D341Med (cell line): ENCODE measurements at places on chromosomes 11 and 22.

- DNase-seq, result no peak
Observed at GRCh38 chr11:7538031-7538430, 24.2 kb downstream of the PPFIBP2 start.

DNA sequence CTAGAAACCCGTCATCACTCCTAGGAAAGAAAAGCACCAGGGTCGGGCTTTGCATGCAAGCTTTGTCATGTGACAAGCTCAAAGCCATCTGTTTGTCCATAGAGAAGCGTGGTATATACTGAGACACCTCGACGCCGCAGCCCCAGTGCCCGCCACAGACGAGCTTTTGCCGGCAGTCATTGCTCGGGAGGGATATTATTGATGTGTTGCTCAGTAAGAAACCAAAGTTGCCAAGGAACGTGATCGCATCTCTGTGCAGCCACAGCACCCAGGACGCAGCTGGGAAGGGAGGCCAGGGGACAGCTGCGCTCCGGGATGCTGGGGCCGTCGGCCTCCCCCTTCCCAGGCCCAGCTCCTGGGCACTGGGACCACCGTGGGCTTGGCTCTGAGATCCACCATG is 89.5 kb upstream of the KCNQ1OT1 start:
- no peak for DNase-seq

DNA sequence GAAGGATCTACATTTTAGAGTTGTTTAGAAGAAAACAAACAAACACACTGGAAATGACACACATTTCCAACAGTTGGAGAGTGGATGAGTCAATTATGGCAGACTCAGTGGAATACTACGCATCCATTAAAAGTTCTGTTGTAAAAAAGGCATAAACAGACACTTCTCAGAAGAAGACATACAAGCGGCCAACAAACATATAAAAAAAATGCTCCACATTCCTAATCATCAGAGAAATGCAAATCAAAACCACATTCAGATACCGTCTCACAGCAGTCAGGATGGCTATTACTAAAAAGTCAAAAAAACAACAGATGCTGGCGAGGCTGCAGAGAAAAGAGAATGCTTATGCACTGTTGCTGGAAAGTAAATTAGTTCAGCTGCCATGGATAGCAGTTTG is 298.2 kb downstream of the DDX10 start:
- DNase-seq, result no peak

DNA sequence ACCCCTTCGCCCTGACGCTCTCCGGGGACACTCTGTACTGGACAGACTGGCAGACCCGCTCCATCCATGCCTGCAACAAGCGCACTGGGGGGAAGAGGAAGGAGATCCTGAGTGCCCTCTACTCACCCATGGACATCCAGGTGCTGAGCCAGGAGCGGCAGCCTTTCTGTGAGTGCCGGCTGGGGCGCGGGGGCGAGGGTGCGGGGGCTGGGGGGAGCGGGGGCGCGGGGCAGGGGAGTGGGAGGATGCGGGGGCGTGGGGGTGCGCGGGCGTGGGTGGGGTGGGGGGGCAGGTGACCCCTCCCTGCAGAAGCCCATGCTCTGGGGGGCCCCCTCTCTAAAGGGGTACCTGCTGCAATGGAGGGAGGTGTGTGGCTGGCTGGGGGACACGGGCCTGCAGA is 51.4 kb downstream of the LRP5 start:
- DNase-seq, result no peak

GRCh38 chr22:46082633-46083032 is 67.7 kb upstream of the PPARA start:
- no peak for DNase-seq

DNA sequence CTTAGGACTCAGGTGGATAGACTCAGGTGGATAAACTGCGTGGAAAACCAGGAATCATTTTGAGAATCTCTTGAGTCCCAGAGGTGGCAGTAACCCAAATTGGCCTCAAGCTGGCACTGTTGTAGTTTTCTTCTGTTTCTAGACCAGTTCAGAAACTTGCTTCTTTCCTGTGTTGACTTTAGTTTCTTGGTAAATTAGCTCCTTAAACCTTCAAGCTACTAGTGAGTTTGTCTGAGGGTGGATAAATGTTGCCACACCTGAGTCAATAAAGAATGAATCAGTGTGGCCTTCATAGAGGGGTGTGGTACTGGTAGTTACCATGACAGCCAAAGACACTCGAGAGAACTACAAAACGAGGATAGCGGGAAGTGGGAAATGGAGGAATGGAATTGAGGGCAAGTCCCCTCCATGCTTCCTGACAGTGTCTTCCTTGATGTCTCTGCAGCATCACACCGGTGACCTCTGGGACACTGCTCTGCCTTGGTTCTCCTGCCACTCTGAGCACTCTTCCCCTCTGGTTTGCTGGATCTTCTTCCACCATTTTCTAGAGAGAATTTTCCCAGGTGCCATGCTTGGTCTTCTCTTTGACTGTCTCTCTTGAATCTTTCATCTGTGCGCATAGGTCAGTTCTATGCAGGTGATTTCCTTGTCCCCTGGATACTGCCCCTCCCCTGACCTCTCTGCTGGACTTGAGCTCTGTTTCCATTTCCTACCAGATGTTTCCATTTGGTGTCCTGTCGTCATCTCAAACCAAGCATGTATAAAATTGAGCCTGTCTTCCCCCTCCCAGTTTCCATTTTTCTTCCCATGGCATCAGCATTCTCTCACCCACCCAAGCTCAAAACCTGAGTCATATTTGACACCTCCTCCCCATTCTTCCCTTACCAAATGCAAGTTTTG is 7.2 kb downstream of the POLD4 start:
- no peak for DNase-seq

DNA sequence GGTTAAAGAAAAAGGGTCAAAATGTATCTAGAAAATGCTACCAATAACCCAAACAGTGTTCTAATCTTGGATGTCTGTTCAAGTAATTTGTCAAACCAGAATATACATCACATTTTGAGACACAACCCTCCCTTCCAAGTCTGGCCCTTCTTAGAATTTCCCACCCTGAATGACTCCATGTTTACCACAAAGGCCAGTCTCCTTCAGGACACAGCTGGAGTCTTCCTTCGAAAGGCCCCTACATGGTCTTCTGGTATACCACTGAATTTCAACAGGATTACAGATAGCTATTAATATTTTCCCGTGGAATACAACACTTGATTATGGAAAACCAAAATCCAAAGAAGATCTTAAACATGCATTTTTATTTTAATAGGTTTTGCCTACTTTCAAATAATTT is 10.2 kb downstream of the CCDC34 start:
- DNase-seq, result no peak

- DNase-seq, result peak; percentile 71
Observed at GRCh38 chr11:8099291-8099899, 18.4 kb downstream of the TUB start.

DNA sequence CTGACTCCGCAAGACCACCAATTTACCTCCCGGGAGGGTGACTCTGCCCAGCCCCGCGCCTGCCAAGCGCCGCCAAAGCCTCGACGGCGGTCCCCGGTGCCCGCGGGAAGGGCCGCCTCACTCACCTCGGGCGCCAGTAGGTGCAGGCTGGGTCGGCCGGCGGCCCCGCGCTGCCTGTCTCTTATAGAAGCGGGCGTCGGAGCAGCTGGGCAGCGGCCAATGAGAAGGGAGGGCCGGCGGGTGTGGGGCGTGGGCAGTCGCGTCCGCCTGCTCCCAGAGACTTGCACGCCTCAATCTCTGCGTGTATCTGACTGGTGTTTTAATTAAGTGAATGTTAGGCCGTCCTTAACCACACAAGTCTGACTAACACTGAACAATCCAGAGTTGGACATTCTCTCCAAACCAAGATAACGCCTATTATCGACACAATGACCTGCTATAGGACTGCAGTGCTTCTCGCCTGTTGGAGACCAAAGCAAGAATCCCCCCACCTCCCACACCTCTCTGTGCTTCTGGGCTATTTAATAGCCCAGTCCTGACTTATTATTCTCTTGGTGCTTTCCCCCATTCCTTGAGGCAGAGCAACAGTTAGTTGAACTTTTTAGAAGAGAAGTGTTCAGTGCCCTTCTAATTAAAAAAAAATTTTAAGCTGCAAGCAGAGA is at the start of gene TPH1:
Gene TPH1, minus strand, starts transcription at position 154 of the 662 bp plus-strand sequence. CDS start 5,507 bp downstream, outside the sequence.
- DNase-seq, result peak; percentile 34

DNA sequence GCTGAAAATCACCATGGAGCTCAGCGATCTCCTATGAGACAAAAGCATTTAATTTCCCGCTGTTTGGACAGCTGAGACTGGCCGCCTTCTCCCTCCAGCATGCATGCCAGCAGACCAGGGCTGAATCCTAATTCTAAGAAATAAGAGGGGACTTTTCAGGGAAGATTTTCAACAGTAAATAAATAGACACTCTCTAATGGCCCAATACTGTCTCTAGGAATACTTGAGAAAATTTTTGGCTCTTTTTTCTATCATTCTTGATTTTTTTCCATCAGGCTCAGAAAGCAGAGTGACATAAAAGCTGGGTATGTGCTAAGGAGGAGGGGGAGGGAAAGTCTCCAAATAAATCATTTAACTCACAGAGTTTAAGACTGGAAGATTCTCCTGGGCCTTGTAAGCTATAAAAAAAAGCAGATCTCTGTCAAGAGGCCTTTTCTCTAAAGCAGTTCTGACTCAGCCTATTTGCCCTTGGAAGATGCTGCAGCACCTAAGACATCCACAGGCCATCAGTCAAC is 17.6 kb upstream of the SPON1 start:
- DNase-seq, result no peak

GRCh38 chr11:132258875-132259274 is 888.5 kb downstream of the NTM start:
- DNase-seq, result no peak

- no peak for DNase-seq
Observed at GRCh38 chr11:83349296-83349695, 63.1 kb upstream of the CCDC90B start.

GRCh38 chr11:10629411-10630002 is 61.0 kb upstream of the LYVE1 start:
- no peak for DNase-seq

DNA sequence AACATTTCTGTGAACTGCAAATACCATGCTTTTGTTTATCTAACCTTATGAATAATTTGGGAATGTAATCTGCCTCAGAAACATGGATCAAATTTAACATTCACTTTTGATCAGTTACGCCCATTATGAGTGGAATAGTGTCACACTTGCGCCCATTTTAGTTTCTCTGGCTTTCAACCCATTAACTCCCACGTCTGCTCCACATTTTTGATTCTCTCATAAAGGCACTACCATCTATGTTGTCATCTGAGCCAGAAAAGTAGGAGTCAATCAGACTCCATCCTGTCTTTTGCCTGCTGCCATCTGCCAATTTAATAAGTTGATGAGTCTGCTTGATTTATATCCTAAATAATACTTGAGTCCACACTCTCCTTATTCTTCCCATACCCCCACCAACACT is 1090.7 kb downstream of the DLG2 start:
- DNase-seq, result no peak

DNA sequence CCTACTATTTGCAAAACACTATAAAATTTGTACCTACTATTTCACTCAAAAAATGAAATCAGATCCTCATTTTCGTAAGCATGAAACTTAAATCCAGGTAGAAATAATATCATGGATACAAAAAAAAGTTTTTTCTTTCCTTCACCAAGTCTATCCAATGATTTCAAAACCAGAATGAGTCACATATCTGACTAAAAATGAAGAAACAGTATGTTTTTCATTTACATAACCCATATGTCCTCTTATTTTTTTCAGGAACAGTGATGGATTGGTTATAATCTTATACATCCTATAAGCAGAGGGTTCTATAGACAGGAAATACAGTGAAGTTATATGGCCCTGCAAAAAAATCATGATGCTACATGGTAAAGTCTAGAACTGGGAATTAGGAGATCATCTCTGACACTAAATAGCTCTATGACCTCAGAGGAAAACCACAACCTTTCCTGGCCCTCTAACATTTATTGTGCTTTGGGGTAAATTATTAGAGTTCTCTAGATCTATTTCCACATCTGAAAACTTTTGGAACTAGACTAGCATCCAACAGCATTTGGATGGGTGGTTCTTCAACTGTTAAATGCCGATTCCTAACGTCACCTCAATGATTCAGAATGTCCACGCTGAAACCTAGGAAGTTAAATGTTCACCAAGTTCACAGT is 10.9 kb downstream of the MTMR2 start:
- no peak for DNase-seq

GRCh38 chr11:85902353-85902752 is 47.2 kb downstream of the CCDC83 start:
- DNase-seq, result no peak

DNA sequence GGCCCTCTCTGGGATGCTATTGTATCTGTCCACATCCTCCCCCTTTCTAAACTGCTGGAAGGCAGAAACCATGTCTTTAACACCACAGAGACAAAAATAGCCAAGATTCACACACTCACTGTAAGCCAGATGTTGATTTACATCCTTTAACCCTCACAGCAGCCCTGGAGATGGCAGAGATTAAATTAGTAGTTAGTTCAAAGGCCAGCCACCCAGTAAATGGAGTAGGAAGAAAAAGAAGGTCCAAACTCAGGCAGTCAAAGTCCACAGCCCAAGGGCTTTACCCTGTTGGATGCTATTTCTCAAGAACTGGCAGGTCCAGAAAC is 2.1 kb upstream of the ZNHIT2 start:
- no peak for DNase-seq

- peak; percentile 75 for DNase-seq
Observed at GRCh38 chr11:102109896-102110760, at the start of gene YAP1. TSS of gene YAP1 (plus strand) at chr11:102110447. CDS start at chr11:102110849, 402 bp downstream.

- no peak for DNase-seq
Observed at GRCh38 chr11:116864531-116864930, 27.1 kb upstream of the APOA1 start.

DNA sequence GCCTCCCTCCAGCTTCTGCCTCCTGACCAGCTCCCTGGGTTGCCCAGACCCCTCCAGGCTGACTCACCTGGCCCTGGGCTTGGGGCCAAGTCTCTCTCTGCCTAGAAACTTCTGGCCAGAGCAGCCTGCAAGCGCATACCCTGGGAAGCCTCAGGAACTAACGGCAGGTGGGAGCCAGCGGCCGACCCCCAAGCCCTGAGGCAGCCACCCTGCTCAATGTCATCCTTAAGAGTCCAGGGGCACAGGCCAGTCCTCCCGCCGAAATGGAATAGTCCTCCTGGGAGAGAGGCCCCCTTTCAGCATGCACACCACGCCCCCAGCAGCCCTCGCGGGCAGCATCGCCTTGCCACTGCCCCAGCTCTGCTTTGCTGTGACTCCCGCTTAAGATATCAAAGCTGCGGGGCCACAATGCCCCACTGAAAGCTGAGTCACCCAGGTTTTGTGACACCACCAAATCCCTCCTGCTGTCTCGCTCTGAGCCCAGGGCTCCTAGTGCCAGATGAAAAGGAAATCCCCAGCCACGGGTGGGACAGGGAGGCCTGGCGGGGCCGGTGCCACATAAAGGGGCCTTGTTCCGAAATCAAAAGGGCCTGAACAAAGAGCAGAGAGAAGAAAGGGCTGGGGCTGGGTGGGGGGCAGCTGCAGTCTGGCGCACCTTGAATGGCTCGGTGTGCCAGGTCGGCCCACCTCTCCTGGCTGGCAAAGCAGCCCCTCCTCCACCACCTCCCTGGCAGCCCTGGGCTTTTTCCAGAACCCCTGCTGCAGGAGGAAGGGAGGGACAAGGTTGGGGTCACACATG is 21.4 kb upstream of the FGF3 start:
- DNase-seq, result peak; percentile 16

DNA sequence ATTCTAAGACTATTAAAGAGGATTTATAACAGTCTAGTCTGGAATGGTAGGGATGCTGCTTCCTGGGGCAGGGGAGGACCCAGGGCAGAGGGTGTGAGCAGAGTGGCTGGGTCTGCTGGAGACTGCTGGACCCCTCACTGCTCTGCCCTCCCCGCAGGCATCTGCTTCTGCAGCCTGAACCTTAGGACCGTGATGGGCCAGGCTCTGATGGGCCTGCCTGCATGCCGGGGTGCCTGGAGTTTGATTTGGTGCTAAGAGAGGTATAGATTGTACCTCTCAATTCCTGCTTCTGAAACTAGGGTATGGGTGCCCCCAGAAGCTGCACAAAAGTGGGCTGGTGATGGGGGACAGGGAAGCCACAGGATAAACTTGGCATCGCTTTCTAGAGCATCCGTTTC is 54.9 kb downstream of the CD82 start:
- DNase-seq, result peak; percentile 9
